Mesothelial cell of epicardium (in vitro differentiated cells): ENCODE measurements at places on chromosomes 16 and 17. TPM values are rescaled to one million over a fixed set of nuclear protein-coding genes. Genes with fewer than 3 reads are reported as not detected.

MFAP4 gene
- 194 to 213 TPM (median 210 TPM) in 3 replicates for total RNA-seq

EFNB3 gene
- total RNA-seq: 27.3 to 28.2 TPM (median 28.1 TPM) in 3 replicates

DNA sequence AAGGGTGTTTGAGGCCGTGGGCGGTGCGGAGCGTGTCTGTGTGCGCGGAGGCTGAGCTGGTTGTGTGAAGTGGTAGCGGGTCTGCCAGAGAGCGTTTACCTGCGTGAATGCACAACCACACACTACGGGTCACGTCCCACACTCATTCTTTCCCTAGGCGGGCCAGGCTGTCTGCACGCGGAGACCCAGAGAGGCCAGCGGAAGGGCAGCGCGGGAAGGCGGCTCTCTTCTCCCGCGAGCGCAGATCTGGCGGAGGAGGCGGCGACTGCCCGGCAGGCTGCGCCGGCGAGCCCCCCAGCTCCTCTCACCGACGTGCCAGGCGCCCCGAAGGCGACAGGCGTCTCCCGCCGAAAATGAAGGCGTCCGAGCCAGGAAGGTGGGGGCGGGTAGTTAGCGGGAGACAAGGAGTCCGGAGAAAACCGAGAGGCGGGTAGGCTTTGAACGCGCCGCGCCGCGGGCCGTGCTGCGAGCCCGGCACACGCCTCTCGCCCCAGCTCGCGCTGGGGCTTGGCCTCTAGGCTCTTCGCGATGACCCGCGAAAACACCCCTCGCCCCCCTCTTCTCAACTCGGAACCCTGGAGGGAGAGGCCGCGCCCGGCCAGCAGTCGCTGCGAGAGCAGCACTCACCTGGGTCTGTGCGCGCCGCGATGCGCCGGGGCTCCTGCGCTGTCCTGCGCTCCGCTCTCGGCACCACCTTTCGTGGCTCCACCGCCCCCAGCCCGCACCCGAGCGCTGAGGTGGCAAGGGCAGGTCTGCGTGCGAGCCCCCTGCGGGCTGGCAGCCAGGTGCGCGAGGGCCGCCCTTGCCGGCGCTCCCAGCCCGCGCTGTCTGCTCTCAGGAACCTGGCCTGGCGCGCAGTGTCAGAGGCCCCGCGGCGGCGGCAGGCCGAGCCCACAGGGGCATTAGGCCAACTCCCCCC is 2.0 kb upstream of the FOXF1 start:
- DNase-seq: no peak

CCDC200 gene
- not detected in 3 replicates for total RNA-seq

- DNase-seq: no peak
Observed at GRCh38 chr16:66774981-66775380, 23.6 kb upstream of the DYNC1LI2 start.

PDE6G gene
- 0.59 to 1.4 TPM (median 1.00 TPM) in 3 replicates for total RNA-seq

EPN3 gene
- 14.2 to 15.1 TPM (median 14.7 TPM) in 3 replicates for total RNA-seq
